ENCODE measurements at places on chromosomes 4 and X. TPM values are rescaled to one million over a fixed set of nuclear protein-coding genes. Genes with fewer than 3 reads are reported as not detected.

GRCh38 chrX:14022019-14022418 is 7.7 kb downstream of the GEMIN8 start:
- no peak for DNase-seq

The TGIF2LX gene
- not detected for total RNA-seq

The KCTD8 gene
- total RNA-seq, result 0.22 TPM

The INTU gene
- 3.8 TPM for total RNA-seq

The ARX gene
- total RNA-seq, result 1.1 TPM

DNA sequence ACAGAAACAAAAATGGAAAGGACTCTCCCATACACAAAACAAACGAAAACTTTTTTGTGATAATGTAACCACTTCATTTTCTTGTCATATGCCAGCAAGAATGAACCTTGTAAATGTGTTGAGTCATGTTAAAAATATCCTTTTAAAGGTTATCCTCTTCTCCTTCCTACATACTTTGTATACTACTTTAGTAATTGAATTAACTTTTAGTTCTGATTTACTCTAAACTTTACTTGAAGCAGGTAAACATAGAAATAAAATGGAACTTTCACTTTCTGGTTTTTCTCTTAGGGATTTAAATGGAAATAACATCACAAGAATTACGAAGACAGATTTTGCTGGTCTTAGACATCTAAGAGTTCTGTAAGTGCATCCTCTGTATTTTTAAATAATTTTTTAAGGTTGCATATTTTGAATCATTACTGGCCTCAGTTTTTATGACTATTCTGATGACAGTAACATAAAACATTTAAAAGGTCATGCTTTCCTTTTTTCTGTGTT is 4.7 kb downstream of the SLIT2 start:
- DNase-seq, result no peak

DNA sequence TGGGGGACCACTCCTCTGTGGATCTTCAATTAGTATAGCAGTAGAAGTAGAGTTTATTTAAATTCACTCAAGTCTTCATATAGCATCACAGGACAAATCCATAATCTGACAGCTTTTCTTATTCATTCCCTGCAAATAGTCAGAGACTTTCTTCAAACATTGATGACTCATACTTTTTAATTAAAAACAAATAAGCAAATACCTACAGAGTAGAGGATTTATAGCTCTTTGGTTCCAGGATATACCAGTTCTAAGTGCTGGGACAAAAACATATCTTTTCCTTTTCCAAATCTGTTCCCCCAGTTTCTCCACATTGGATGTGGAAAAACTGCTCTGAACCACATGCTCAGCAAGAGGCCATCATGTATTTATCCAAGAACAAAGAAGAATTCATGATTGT is 24.1 kb downstream of the EMCN start:
- no peak for DNase-seq

DNA sequence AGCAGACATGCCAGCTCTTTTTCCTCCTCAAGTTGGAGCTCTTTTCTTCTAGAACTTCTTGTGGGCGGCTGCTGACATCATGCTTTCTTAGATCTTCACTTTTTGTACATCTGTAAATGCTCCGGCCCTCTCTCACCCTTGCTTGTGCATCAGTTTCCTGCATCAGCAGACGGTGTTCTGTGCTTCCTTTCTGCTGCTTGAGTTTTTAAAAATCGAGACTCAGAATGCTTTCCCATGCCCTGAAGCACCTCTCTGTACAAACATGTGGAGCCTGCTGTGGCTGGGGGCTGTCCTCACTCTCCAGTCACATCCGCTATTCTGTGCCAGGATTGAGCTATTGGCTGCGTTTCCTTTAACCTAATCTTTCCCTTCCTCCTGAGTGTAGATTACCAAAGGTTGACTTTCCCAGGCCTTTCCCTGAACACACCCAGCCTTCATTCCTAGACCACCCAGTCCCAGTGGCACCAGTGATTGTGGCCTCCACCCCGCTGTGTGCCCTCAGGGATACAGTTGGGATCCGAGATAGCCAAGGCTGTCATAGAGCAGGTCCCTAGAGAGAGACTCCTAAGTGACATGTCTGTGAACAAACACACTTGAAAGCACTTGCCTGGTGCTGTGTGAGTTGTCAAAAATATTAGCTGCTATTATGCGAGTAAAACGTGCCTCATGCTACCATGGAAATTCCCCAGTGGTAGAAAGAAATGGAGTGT is 41.9 kb downstream of the TNIP2 start:
- no peak for DNase-seq

All from left colon (tissue), 2 donors.